ENCODE measurements at places on chromosomes 11 and 22.

DNA sequence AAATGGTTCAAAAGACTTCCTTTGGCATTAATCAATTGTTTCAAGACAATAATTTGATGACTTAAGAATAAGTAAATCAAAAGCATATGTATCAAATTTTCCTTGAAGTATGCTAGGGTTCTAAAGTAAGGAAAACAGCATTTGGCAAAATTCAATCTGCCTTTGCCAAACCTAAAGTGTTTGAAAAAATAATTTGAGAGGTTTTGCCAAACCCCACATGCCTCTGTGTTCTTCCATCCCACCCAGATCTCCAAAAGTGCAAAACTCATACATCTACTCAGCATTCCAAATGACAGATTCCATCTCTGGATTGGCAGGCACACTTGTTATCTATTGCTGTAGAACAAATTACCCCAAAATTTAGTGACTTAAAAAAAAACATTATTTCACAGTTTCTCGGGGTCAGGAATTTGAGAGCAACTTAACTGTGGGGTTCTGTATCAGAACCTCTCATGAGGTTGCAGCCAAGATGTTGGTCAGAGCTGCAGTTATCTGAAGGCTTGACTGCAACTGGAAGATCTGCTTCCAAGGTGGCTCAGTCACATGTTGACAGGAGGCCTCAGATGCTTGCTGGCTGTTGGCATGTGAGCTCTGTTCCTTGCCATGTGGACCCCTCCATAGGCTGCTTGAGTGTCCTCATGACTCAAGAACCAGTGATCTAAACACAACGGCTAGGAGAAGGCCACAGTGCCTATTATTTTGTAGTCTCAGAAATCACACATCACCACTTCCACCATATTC, 100.6 kb upstream of the ARHGAP42 start:
- DNase-seq = no peak

DNA sequence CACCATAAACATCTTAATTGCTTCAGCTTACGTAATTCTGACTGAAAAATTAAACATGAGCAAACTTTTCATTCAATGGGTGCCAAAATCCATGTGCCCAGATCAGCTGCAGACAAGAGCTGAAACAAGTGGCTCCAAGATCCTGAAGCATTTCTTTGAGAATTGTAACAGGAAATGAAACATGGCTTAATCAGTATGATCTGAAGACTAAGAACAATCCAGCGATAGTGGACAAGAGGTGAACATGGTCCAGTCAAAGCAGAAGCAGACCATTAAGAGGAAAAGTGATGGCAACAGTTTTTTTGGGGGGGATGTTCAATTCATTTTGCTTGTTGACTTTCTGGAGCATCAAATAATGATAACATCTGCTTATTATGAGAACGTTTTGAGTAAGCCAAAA, 1964.5 kb upstream of the RAG2 start:
- DNase-seq = no peak

DNA sequence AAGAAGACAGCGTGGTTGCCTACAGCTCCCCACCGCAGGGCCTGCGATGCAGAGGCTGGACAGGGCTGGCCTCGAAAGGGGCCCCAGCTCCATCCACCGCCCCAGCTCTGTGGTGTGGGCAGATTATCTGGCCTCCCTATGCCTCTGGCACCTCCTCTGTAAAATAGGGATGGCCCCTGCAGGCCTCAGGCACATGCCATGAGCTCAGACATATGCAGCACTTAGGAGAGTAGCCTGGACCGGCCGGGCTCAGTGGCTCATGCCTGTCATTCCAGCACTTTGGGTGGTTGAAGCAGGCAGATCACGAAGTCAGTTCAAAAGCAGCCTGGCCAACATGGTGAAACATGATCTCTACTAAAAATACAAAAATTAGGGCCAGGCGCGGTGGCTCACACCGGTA, 7.4 kb downstream of the APOBEC3D start:
- no peak for DNase-seq

DNA sequence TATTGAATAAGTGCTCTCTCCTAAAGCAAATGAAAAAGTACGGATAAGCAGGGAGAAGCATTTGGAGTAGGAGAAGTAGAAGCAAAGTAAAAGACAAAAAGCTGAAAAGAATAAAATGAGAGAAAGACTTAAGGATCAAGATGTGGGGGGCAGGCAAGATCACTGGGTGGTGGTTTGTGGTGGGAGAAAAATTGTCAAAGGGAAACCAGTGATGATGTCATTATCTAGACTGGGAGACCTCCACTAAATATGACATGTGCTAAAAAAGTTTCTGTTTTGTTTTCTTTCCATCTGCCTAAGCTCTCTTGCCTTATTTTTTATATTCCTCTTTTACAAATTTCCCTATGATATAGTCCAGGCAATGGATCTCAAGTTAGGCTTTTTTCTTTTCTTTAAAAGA, 14.8 kb upstream of the MAML2 start:
- DNase-seq = no peak

DNA sequence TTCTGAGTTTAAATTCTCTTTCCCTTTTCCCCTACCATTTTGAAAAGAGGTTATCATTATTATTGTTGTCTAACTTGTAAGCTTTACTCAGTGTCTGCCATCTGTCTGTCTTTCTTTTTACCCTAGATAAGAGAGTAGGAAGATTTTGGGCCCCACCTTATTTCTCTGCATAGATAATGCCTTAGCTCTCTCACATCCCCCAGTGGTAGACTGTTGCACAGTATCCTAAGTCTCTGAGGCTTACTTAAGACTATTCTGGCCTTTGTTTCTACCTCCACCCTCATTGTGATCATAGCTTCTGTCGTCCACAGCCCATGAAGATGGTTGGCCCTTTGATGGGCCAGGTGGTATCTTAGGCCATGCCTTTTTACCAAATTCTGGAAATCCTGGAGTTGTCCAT, 3.6 kb upstream of the OR51L1 start:
- no peak for DNase-seq

- DNase-seq = no peak
Measured at GRCh38 chr11:130161441-130162145, 2.0 kb downstream of the ST14 start.

- DNase-seq = no peak
Measured at GRCh38 chr22:42791721-42792452, 65.2 kb downstream of the ARFGAP3 start.

- no peak for DNase-seq
Measured at GRCh38 chr22:37229012-37229804, 14.9 kb downstream of the RAC2 start.

- peak; percentile 69 for DNase-seq
Measured at GRCh38 chr11:43923406-43924111, 18.9 kb upstream of the C11orf96 start.

DNA sequence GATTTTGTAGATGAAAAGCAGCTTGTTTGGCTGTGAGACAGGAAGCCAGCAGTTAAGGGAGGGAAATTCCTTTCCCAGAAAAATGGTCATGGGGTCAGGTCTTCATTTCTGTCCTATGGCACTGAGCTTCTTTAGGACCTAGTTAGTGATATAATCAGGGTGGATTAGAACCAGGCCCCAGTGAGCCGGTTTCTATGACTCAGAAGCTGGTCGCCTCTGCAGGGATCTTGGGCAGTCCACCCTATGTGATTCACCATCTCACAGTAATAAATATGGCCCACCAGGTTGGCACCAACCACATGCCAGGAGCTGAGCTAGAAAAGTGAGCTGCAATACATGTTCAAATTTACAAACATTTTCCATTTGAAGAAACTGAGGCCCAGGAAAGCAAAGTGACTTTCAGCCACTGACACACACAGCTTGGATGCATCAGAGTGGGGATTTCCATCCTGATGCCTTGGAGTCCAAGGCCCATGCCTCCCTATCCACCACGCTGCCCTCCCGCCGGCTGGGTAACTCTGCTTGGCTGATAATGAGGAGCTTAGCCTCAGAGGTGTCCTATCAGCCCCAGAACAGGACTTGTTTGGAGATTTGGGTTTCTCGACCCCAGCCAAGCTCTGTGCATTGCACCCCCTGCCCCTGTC, 42.0 kb downstream of the CD82 start:
- no peak for DNase-seq

- no peak for DNase-seq
Measured at GRCh38 chr11:130561441-130561881, 113.0 kb downstream of the ADAMTS15 start.

- DNase-seq = no peak
Measured at GRCh38 chr22:37808294-37808657, 542 bp downstream of the GCAT start.

GRCh38 chr22:19232623-19233022, 54.1 kb upstream of the SLC25A1 start:
- DNase-seq = no peak

DNA sequence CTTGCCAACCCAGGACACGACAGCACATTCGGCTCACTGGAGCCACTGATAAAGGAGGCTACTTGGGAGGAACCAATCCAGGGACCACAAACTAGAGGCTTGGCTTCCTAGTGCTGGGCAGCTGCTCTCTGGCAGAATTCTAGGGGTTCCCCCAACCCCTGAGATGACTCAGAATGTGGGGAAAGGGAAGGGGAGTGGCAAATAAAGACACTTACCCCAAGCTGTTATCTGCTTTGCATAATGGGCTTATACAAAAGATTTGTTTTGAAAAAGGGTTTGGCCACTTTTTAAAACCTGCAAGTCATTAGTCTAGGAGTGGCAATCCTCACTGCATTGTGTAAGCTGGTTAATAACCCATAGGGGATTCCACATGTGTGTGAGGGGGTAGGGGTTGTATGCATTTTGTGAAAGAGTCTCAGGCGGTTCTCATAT, 64.1 kb upstream of the LMO1 start:
- no peak for DNase-seq

DNA sequence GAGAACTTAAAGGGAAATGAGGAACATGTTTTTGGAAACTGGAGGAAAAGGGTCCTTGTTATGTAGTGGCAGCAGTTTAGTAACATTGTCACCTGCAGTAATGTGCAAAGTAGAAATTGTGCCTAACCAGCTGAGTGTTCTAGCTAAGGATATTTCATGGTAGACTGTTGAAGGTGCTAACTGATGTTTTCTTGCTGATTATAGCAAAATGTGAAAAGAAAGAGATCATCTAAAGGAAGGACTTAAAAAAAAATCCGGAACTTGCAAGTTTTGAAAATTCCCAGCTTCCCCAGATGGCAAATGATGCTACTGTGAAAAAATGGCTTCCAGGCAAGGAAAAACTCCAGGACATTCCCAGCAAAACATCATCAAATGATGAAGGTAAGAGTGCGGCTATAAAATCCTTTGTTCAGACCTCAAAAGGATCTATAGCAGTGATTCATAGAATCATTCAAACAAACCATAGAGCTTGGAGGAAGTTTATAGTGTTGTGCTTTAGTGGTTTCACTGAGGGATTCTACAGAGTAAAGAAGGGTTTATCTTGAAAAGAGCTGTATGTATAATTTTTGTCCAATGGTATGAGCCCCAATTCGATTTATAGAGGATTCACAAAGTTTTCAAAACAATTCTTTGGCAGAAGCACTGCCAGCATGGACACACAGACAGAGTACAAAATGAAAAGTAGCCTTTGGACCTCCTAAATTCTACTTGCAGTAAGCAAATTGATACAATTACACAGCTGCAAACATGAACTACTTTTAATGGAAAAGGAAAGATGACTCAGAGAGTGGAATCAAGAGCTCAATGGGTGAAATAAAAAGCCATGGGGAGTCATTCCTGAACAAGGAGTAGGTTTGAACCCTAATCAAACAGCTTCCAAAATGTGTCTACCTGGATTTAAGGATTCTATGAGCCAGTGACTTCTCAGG, 4.3 kb upstream of the TRIM44 start:
- DNase-seq = no peak

GRCh38 chr11:27440090-27440489, 32.5 kb downstream of the LGR4 start:
- no peak for DNase-seq

DNA sequence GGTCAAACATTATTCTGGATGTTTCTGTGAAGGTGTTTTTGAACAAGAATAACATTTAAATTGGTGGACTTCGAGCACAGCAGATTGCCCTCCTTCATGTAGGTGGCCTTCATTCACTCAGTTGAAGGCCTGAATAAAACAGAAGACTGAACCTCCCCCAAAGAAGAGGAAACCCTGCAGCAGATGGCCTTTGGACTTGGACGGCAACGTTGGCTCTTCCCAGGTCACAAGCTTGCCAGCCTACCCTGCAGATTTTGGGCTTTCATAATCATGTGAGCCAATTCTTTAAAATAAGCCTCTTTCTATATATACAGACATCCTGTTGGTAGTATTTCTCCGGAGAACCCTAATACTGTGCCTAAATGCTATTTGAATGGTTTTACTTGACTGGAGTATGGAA, 432.2 kb upstream of the NARS2 start:
- no peak for DNase-seq

DNA sequence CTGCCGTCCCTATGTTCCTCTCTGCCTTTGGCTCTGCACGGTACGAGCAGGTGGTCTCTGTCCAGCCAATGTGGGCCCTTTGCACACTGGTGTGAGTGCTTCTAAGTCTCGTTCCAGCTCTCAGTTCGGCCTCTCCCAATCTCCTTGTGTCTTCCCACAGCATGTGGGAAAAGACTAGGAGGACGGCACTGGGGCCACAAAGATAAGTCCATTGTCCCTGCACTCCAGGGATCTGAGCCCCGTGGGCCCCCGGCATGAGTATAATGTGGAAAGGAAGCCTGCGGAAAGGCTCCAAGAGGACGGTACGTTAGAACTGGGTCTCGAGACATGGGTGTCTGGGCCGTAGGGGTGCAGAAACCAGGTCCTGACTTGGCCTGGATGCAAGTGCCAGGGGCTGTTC, 16.4 kb downstream of the MYEOV start:
- no peak for DNase-seq

GRCh38 chr11:16191868-16192240, 164.5 kb downstream of the SOX6 start:
- peak; percentile 35 for DNase-seq

DNA sequence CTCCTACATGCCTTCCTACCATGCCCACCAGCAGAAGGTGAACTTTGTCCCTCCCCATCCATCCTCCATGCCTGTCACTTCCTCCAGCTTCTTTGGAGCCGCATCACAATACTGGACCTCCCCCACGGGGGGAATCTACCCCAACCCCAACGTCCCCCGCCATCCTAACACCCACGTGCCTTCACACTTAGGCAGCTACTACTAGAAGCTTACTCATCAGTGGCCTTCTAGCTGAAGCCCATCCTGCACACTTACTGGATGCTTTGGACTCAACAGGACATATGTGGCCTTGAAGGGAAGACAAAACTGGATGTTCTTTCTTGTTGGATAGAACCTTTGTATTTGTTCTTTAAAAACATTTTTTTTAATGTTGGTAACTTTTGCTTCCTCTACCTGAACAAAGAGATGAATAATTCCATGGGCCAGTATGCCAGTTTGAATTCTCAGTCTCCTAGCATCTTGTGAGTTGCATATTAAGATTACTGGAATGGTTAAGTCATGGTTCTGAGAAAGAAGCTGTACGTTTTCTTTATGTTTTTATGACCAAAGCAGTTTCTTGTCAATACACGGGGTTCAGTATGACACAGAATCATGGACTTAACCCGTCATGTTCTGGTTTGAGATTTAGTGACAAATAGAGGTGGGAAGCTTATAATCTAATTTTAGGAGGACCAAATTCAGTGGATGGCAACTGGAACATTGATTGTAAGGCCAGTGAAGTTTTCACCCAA, 56.1 kb downstream of the KCNJ1 start:
- no peak for DNase-seq

DNA sequence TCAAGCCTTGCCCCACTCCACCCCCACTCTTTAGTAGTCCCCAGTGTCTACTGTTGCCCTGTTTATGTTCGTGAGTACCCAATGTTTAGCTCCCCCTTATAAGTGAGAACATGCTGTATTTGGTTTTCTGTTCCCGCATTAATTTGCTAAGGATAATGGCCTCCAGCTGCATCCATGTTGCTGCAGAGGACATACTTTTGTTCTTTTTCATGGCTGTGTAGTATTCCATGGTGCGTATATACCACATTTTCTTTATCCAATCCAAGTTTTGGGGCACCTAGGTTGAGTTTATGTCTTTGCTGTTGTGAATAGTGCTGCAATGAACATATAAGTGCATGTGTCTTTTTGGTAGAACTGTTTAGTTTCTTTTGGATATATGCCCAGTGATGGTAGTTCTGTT, 16.2 kb upstream of the FXYD6 start:
- DNase-seq = no peak
